ENCODE measurements at places on chromosomes 6 and 20.

GRCh38 chr6:52186075-52186474 is at the start of gene IL17A:
IL17A (plus strand) TSS chr6:52186375; CDS start chr6:52186432, 57 bp downstream.
- DNase-seq: no peak

DNA sequence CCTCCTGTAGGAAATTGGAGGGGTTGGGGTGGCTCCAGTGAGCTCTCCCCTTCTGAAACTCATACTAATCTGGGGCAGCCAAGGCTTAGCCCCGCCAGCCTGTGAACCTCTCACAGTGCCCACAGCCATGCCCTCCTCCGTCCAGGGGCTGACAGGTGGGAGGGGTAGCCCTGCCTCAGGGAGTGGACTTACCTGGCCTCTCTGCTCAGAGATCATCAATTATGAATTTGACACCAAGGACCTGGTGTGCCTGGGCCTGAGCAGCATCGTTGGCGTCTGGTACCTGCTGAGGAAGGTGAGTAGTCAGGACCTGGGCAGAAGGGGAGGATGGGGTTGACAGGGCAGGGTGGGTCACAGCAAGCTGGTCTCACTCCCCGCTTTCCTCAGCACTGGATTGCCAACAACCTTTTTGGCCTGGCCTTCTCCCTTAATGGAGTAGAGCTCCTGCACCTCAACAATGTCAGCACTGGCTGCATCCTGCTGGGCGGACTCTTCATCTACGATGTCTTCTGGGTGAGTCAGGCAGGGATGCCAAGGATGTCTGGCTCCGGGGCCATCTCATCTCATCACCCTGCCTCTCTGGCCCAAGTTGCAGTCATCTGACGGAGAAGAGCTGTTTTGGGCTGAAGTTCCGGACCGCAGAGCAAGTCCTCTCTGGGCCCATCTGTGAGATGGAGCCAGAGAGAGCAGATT is 34.7 kb downstream of the HM13 start:
- DNase-seq: no peak

- no peak for DNase-seq
Measured at GRCh38 chr6:6283746-6284145, 36.7 kb downstream of the F13A1 start.

DNA sequence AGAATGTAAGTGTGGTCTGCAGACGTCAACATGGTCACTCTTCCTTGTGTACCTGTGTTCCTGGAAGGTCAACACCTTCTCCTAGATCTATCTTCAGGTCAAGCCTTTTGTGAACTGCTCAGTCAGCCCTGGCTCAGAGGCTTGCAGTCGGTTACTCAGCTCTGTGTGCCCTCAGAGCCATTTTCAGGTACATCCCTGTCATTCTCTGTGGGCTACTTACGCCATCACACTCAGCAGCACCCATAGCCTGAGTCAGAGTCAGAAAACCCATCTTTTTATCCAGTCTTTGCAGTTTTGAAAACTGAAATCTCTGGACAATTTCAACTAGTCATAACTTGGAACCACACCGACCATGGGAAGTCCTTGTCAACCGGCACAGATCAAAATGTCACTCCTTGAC is 35.3 kb downstream of the TGM3 start:
- no peak for DNase-seq

GRCh38 chr6:166814390-166814789 is 142.0 kb downstream of the RNASET2 start:
- DNase-seq: no peak

GRCh38 chr6:131660195-131660594 is 23.1 kb downstream of the ENPP3 start:
- DNase-seq: no peak

- no peak for DNase-seq
Measured at GRCh38 chr6:121497970-121498375, 62.5 kb downstream of the GJA1 start.

- no peak for DNase-seq
Measured at GRCh38 chr6:75396005-75396800, 97.4 kb downstream of the FILIP1 start.

GRCh38 chr6:151359486-151359885 is 31.9 kb downstream of the ZBTB2 start:
- DNase-seq: no peak

DNA sequence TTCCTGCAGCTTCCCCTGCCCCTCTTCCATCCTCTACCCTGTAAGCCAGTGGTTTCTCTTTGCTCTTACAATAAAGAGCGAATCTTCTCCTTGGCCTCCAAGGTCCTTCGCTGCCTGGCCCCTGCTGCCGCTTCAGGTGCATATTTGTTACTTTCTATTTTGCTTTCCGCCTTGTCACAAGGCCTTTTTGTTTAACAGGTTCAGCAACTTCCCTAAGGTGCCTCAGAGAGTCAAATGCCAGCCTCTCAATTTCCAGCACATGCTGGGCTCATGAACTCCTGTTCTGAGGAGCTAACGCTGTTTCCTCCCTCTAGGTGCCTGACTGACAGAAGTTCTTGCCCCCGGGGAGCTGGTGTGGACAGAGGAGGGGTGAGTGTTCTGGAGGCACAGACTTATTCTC is 42.4 kb upstream of the EPB41L1 start:
- DNase-seq: no peak

DNA sequence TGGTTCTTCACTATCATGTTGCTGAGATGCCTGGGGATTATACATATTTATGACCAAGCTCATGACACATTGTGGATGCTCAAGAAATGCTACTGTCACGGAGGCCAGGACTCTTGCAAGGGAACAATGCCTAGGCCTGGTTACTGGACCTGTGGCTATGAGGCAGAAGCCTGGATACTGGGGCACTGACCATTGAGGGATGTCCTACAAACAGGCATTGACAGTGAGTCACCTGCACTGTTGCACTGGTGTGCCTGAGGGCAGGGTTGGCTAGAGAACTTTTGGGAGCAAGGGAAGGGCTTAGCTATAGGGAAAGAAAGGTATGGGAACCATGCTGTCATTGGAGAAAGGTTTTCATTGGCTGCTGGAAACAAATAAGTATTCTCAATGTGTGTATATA is 313.1 kb upstream of the SUPT3H start:
- no peak for DNase-seq

GRCh38 chr6:111423055-111423633 is 59.9 kb downstream of the REV3L start:
- no peak for DNase-seq

GRCh38 chr20:24790746-24791283 is 158.3 kb upstream of the CST7 start:
- no peak for DNase-seq

- no peak for DNase-seq
Measured at GRCh38 chr20:53291548-53291947, 302.1 kb downstream of the ZNF217 start.

GRCh38 chr6:52594221-52594620 is 17.4 kb upstream of the TRAM2 start:
- DNase-seq: no peak

- DNase-seq: no peak
Measured at GRCh38 chr6:106889692-106890091, 84.8 kb downstream of the CD24 start.

- no peak for DNase-seq
Measured at GRCh38 chr6:89066940-89067646, 13.5 kb upstream of the PNRC1 start.

DNA sequence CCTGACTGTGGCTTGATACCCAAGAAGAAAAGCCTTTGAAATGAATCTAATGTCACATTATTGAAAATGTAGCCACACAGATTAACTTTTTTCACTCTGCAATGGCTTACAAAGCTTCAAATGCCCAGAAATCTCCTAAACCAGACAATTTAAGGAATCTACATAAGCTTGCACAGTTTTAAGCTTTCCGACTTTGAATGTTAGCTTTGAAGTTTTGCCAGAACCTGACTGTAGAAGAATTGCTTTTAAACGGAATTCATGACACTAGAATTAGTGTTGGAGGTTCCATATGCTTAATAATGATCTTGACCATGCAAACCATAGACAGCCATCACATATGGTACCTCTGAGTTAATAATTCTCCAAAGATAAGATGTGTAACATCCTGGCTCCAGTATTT is 798.5 kb upstream of the EPHA7 start:
- no peak for DNase-seq

GRCh38 chr6:100622907-100623692 is 158.4 kb upstream of the SIM1 start:
- no peak for DNase-seq

- DNase-seq: no peak
Measured at GRCh38 chr6:106334646-106335448, 9.3 kb upstream of the ATG5 start.

DNA sequence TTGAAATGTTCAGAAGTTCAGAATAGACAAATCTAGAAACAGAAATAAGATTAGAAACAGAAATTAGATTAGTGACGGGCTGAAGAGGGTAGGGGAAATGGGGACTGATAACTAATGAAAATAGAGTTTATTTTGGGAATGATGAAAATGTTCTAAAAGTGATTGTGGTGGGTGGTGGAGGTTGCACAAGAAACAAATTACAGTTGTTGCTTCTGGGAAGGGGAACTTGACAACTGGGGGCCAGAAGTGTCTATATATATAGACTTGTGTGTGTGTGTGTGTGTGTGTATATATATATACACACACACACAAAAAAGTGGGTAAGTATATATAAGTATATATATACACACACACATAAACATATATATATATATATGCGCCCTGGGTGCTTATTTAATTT is 86.5 kb upstream of the RREB1 start:
- DNase-seq: no peak

DNA sequence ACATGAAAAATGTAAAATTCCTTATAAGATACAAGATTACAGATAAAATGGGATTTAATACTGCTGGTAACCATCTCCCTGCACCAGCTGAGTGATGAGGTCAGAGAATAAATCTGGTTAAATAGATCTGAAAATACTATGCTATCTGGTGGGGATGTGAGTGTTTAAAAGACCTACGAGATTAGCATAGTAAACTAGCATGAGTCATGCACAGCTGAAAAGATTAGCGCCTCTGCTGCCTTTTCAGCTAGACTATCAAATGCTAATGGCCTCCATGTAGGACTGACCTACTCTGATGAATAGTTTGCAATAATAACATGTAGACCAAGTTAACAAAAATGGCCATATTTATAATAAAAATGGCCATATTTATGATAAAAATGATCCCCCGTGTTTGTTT is 553.3 kb downstream of the C6orf118 start:
- DNase-seq: no peak

DNA sequence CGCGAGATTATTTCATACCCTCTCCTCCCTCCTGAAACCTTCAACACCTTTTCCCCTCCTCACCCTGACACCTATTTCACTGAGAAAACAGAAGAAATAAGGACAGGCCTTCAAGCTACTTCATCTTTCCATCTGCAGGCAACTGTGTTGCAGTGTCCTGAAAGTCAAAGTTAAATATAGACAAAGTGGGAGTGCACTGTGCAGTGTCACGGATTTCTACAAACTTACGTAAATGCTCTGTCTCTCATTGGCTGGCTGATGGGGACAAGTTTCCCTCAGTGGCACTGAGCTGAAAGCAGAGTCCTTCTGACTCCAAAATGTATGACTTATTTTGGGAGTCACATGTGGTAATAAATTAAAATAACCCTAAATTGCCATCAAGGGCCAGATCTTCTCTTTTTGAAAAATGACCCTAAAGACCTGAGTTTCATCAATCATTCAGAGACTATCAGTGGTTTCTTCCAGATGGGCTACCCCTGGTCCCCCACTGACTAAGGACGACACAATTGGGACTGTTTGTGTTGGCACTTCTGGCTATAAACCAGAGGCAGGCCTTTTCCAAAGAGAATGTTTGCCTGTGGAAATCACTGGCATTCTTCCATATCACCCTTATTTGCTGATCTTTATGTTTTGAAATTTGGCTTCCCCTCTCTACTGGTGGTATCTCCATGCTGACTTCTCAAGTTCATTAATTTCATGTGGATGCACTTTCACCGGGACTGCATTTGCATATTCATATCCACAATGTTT is 21.6 kb downstream of the ALDH8A1 start:
- DNase-seq: no peak

GRCh38 chr6:134238960-134239795 is 78.7 kb downstream of the SGK1 start:
- no peak for DNase-seq

GRCh38 chr20:50258790-50259483 is 68.3 kb downstream of the CEBPB start:
- DNase-seq: no peak

GRCh38 chr6:39553860-39554802 is 171.1 kb downstream of the KIF6 start:
- no peak for DNase-seq

DNA sequence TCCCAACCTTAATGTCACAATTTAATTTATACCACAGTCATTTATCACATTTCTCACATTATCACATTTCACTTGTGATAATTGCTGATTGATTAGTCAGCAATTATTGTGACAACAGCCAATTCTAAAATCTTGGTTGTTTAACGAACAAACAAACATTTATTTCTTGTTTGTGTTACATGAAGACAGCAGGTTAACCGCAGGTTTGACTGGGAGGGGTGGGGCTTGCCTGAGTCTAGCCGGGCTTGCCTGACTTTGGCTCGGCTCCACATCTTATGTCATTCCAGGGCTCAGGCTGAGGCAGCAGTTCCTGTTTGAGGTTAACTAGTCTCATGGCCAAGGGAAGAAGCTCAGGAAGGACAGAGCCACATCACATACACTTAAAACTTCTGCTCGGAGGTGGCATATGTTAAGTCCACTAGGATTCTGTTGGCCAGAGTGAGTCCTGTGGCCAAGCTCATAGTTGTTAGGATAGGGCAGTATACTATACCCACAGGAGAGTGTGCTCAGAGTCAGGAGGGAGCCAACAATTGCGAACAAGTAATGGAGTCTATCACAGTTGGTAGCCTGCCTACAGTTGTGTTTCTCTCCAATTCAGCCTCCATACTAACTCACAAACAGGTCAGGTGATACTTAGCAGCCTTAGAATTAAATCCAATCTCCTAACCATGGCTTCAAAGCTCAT is 90.0 kb upstream of the IFNGR1 start:
- no peak for DNase-seq

DNA sequence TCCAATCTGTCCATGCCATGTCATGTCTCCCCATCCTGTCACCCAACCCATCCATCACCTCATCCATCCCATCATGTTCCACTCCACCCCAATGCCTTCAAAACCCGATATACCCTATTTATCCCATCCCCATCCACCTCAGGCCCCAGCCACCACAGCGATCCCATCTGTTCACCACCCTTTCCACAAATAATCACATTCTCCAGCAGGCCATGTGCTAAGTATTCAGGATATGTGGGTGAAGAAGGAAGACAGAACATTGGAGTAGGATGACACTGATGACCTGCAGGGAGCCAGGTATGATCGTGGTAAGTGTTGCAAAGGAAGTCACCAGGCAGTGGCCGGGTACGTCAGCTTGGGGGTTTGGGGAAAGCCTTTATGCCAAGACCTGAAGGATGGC is 48.8 kb downstream of the NPEPL1 start:
- DNase-seq: no peak

Data from stimulated activated CD8-positive, alpha-beta memory T cell treated with anti-CD3 and anti-CD28 coated beads, Interleukin-2, amount 100 ng/mL, for 1 hour (primary cell).